ENCODE measurements at places on chromosomes 11 and 22.

DNA sequence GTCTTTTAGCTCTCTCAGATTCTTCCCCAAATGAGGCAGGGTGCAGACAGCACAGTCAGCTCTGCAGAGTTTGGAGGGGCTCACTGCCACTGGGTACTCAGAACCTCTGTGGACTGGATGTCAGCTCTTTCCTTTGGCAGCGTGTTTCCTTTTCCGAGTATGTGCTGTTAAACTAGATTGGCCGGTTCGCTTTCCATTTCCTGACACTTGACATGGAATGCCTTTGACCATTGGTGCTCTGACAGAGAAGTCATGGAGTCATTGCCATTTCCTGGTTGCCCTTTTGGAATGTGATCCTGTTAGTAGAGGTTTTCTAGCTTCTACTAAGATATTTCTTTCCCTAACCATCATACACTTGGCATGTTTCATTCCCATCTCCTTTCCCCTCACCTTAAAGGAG is 86.7 kb downstream of the SWAP70 start:
- DNase-seq: no peak

GRCh38 chr11:35287344-35287890 is 131.9 kb downstream of the SLC1A2 start:
- no peak for DNase-seq

DNA sequence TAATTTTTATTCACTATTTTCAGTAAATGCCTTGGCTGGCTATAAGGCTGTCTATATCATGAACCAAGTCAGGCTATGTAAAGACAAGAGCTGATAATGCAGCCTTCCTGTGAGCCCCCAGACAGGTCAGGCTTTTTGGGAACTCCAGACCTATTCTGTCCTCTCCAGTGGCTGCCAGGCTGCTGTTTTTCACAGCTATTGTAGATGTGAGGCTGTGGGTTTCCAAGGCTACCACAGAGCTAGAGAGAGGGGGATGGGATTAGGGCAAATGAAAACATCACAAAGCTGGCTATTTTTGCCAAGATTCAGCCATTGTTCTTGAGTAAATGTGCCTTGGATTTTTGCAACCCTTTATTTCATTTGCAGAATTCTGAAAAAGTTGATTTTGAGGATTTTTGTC is 55.7 kb upstream of the SORL1-AS1 start:
- DNase-seq: no peak

- no peak for DNase-seq
Measured at GRCh38 chr22:30654361-30654760, 13.3 kb downstream of the DUSP18 start.

- no peak for DNase-seq
Measured at GRCh38 chr11:11968511-11969280, 39.7 kb downstream of the DKK3 start.
